ENCODE measurements at places on chromosomes 1 and 21. TPM values are rescaled to one million over a fixed set of nuclear protein-coding genes. Genes with fewer than 3 reads are reported as not detected.

The PADI3 gene
- polyA plus RNA-seq = not detected

GRCh38 chr1:226466296-226466695, 58.4 kb upstream of the PARP1 start:
- no peak for DNase-seq

The ALX3 gene
- not detected for polyA plus RNA-seq

The VAV3 gene
- polyA plus RNA-seq = 4.5 TPM

DNA sequence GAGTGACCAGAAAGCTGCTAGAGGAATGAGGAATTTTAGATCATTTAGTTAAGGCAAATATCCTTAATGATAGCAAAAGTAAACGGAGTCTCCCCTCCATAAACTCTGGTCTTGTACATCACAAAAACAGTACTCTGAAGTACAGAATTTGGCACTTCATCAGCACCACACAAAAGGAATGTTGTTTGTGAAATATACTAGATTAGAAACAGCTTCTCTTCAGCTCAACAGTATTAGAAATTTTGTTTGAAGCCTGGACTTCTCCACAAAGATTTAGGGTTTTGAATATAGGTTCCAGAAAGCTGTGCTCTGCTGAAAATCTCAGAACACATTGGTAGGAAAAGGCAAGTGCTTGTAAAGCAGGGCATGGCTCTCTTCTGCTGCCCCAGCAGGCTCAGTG, 135.1 kb upstream of the PTGFR start:
- DNase-seq = no peak
